Stimulated activated CD8-positive, alpha-beta memory T cell treated with anti-CD3 and anti-CD28 coated beads, Interleukin-15, amount 100 ng/mL, for 24 hours (primary cell): ENCODE measurements at places on chromosomes 5 and 9.

- no peak for DNase-seq
Measured at GRCh38 chr5:73793911-73794310, 167.9 kb downstream of the ARHGEF28 start.

- DNase-seq: no peak
Measured at GRCh38 chr5:95445995-95446394, 54.8 kb downstream of the FAM81B start.

DNA sequence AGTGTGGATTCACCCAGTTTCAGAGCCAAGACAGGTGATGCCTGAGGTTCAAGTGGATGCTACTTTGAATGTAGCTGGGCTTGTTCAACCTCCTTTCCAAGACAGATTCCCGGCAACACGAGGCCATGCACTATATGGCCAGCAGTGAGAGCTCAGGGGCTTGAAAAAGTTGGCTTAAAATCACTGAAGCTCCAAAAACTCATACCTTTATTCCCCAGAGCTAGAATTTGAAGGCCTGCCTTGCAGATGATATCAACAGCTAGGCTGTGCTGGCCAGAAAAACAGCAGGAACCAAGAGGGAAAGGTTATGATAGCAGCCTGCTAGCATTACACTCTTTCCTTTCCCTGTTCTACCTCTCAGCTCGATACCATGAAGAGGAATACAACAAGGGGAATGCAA is 120.2 kb upstream of the DAB2 start:
- no peak for DNase-seq

DNA sequence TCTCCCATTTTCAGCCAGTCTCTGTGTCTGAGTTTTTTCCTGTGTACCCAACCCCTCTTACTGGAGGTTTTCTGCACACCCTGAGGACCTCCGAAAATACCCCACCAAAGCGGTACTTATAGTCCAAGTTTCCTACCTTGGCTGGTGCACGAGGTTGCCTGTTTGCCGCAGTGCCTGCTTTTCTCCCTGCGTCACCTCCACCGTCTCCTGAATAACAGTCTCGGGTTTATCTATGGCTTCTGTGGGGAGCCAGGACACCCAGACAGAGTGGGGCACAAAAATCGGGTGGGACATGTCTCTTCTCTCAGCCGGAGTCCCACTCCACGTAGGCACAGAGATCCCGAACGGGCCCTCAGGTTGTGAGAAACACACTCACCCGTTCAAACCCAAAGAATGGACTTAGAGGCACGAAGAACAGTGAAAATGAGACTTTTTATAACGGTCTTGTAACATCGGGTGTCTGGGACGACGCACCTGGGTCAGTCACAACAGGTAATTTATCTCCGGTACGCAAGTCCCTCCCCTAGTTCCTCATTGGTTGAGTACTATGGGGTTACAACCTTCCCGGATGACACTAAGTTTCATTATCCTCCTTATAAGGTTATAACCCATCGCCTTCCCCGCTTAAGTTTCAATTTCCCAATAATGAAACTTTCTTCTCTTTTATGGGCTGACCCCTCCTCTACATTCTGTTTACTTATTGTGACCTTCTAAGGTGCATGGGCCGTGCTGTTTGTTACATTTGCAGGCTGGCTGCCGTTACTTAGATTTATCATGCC is 970.2 kb upstream of the COX7C start:
- no peak for DNase-seq

- DNase-seq: no peak
Measured at GRCh38 chr5:107557051-107557658, 113.6 kb downstream of the EFNA5 start.

DNA sequence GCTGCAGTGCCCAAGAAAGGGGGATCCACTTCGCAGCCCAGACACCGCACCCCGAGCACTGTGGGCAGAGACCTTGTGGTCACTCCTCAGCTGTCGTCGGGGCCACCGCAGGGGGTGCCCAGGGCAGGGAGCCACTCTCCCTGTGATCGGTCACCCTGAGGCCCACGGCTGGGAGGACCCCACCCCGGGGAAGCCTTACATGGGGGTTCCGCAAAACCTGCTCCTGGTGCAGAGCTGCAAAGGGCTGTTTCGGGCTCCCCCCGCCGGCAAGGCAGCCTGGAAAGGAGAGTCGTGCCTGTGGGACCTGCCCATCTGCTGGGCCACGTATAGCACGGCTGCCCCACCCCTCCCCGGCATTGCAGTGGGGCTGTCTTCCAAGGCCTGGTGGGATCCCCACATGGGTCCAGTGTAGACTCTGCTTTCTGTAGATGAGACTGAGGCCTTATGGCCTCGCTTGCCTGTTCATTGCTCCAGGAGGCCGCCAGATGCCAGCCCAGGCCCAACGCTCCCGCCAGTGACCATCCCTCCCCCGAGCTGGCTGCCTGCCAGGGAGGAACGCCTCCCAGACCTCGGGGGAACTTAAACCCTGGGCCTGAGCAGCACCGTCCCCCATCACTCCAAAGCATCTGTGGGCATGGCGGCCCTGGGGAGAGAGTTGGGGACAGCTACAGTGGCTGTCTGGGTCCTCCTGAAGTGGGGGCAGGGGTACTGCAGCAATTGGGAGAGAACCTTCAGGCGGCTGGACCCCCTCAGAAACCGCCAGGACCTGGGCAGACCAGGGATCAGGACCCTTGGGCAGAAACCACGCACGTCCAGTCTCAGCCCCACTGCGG is 1.6 kb upstream of the DNLZ start:
- no peak for DNase-seq

DNA sequence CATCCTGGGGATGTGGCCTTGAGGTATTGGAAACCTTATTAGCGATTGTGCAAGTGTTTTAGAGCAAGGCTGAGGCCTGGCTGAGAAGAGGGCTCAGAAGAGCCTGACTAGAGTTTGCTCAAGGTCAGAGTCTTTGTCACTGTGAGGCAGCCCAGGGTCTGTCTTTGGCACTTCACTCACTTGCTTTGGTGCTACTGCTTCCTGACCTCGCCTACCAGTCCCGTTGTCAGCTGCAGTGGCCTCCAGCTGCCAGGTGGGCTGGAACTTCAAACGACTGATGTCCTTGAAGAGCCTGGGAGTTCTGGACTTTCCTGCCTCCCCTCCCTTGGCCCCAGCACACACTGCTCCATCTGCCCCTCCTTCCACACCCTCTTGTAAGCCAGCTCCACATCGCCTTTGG is 228.0 kb downstream of the SNX18 start:
- DNase-seq: no peak

GRCh38 chr5:22496666-22497065 is 356.5 kb downstream of the CDH12 start:
- no peak for DNase-seq

DNA sequence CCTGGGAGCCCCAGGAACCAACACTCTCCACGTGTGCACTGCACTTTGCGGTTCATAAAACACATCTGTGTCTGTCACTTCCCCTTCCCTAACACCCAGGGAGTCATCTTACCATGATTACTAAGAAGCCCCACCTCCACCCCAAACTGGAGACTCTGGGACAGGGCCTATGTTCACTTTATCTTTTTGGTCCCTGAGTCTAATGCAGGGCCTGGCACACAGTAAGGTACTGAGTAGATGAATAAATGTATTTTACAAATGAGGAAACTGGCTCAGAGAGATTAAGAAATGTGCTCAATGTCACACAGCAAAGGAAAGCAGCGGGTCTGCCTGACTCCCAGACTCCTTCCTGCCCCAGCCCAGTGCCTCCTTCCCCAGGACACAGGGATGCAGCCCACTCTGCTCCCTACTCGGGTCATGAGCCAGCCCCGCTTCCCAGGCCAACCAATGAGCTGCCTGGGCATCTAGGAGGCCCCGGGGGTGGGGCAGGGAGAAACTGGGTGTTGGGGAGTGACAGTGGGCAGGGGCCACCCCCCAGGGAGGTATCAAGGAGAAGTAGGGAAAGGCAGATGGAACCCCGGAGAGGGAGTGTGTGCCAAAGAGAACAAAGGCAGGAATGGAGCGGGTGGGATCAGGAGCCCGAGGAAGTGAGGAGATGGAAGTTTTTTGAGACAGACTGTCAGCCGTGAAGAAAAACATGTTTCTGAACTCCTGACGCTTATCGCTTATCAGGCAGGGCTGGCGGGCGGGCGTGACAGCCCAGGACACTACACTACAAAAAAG is 30.5 kb downstream of the SHB start:
- no peak for DNase-seq

DNA sequence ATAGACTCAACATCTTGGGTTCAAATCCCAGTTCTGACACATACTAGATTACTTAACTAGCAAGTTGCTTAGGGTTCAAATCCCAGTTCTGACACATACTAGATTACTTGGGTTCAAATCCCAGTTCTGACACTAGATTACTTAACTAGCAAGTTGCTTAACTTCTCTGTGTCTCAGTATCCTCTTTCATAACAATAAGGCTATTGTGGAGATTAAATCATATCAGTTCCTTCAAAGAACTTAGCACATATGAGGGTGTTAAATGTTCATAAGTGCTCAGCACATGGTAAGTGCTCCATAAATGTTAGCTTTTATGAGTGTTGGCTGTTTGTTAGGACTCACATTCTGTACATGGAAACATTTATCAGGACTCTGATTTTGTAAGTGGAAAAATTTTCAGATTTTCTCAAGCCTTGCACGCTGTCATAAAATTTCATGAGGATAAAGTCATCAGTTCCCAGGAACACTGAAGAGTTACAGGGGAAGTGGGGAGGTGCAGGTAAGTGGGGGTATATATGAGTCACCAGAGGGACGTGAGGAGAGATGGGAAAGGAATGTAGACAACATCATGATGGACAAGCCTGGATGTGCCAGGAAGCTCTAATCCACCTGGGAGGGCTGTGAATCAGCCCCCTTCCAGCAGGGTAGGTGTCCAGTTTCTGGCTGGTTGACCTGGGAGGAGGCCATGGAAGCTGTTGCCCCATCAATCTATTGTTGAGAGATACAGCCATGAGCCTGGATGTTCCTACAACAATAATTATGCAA is 532.2 kb upstream of the WWC1 start:
- no peak for DNase-seq

DNA sequence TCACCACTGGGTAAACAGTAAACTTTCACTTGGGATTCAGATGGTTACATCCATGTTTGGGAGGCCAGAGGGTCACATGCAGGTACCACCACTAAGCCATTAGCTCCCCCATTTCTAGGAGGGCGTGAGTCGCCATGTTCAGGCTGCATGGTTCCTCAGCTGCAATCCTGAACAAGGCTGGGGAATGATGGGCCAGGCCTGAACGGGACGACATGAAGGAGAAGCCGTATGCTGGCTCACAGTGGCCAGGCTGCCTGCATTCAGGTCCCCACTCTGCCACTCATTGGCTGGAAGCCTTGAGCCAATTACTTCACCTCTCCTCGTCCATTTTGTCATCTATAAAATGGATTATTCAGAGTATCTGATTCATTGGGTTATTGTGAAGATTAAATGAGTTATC is 9.0 kb upstream of the FBP2 start:
- DNase-seq: no peak

DNA sequence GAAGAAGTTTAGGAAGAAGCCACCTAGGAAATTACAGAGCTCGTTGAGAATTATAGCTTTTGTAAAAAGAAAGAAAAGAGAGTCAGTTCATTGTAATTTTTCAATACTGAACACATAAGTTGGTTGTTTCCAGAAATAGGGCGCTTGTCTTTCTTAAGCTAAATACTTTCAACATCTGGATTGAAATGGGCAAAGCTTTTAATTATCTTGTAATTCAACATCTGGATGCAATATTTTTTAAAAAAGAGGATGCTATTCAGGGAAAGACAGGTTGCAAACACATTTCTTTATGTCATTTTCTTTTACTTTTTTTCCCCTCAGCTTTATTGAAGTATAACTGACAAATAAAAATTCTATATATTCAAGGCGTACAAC is 100.7 kb upstream of the TRPC7 start:
- no peak for DNase-seq

- DNase-seq: no peak
Measured at GRCh38 chr9:37602817-37603216, 10.4 kb upstream of the TOMM5 start.
